NCI-H446 treated with DMSO at 0.1 percent for 48 hours (cell line): ENCODE measurements at places on chromosomes 4 and X.
A peak's percentile ranks its signal among the peaks of the same experiment; 100 is the strongest.

- DNase-seq = no peak
Observed at GRCh38 chr4:2817137-2817536, 24.3 kb downstream of the SH3BP2 start.

DNA sequence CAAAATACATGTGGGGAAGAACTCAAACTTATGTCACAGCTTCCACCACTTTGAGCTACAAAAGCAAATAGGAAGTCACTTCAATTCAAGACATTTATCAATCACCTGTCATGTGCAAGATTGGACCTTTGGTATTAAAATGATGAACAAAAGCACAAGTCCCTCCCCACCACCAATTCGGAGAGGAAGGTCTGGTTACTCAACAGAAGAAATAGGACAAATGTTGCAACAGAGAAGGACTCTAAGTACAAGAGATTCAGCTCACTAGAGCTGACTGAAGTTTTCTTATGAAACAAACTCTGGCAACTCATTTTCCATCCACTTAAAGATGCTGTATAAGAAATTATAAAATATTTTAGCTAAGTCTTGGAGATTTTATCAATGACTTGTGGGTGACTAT lies 16.0 kb upstream of the MMRN1 start:
- DNase-seq = no peak

DNA sequence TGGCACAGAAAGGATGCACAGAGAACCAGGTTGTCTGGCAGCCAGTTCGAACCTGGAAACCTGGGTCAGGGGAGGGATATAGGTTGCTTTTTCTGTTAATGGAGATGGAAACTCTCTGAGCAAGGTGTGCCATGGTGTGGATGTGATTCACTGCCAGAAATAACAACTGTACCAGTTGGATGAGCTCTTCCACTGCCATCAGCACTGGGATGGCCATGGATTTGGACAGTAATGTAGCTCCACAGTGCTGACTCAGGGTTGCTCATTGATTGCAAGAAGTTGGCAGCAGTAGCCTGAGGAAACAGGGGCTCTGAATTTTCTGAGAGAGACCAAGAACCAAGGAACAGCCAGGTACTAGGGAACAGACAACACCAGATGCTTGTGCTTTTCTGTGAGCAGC lies 33.8 kb downstream of the PNMA5 start:
- no peak for DNase-seq

- no peak for DNase-seq
Observed at GRCh38 chr4:26132858-26133257, 188.0 kb upstream of the RBPJ start.

- DNase-seq = no peak
Observed at GRCh38 chr4:10089346-10089745, 27.3 kb downstream of the WDR1 start.

DNA sequence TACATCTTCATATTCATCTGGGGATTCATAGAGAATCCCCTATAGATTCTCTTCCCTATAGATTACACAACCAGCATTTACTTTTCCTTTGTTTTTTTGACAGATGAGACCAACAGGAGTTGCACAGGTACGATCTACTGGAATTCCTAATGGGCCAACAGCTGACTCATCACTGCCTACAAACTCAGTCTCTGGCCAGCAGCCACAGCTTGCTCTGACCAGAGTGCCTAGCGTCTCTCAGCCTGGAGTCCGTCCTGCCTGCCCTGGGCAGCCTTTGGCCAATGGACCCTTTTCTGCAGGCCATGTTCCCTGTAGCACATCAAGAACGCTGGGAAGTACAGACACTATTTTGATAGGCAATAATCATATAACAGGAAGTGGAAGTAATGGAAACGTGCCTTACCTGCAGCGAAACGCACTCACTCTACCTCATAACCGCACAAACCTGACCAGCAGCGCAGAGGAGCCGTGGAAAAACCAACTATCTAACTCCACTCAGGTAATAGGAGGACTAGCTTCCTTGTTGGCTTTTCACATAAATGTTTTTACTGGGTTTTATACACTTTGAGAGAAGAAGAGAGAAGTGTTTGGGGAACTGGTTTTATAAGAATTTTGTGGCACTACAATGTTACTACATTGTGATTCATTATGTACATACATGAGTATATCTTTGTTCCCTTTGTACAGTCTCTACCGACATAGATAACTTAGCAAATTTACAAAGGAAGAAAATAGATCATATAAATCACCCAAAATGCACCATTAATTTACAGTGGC lies 137.2 kb downstream of the DIPK2B start:
- no peak for DNase-seq

DNA sequence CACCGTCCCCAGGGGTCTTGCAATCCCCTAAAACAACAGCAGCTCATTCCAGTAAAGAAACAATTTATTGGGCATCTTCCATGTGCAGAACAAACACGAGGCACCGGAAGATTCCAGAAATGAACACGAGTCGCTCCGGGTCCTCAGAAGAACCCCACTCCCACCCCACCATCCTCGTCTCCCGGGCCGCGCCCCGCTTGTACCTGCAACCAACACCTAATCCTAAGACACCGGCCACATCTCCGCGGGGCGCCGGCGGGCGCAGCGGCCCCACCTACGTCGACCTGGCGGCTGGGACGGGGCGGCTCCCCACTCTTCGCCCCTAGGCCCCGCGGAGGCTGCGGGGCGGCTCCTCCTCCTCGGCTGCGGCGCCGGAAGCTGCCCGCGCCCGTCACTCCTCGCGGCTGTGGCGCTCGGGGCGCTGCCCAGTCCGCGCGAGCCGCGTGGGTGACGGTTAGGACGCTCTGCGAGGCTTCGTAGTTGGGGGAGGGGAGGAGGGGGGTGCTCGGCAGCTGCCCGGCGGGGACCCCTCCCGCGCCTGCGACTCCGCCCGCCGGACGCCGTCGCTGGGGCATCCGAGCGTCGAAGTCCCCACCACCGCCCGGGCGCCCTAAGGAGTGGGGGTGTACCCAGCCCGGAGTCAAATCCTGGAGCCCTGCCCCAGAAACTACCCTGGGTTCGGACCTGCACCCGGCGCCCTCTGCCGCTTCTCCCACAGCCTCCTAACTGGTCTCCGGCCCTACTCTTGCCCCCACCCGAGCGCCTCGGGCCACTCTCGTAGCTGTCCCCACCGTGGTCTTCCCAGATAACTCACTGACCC lies at the start of gene CCDC158:
Gene CCDC158, minus strand, starts transcription at position 380 of the 820 bp plus-strand sequence. CDS start 17,934 bp downstream, outside the sequence.
- no peak for DNase-seq

DNA sequence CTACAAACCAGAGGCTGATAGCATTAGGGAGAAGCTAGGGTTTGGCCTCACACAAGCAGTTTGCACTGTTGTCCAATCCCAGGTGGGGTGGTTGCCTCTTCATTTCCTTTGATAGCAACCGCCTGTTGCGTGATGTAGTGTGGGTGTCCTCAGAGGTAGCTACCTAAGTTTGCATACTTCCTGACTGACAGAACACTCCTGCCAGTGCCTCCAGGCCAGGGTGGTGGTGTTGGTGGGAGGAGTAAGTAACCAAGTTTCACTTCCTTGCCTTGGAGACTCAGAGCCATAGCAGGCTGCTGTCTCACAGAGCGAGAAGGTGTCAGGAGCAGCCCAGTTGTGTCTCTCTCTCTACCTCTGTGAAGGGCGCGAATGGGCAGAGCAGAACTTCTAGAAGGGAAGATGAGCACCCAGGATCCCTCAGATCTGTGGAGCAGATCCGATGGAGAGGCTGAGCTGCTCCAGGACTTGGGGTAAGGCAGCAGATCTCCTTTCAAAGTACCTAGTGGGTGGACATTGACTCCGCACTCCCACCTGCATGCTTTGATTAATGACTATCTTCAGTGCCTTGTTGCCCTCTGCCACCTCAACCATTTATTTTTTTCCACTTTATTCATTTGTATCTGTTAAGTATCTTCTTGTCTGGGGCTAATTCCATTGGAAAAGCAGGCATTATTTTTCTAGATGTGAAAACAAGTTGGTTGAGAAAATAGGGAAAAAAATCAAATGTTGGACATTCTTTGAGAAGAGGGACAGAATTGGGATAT lies at the start of gene DAPP1:
Gene DAPP1, plus strand, starts transcription at position 283 of the 764 bp plus-strand sequence. Its CDS starts 87 bp downstream, at position 370.
- DNase-seq = no peak

DNA sequence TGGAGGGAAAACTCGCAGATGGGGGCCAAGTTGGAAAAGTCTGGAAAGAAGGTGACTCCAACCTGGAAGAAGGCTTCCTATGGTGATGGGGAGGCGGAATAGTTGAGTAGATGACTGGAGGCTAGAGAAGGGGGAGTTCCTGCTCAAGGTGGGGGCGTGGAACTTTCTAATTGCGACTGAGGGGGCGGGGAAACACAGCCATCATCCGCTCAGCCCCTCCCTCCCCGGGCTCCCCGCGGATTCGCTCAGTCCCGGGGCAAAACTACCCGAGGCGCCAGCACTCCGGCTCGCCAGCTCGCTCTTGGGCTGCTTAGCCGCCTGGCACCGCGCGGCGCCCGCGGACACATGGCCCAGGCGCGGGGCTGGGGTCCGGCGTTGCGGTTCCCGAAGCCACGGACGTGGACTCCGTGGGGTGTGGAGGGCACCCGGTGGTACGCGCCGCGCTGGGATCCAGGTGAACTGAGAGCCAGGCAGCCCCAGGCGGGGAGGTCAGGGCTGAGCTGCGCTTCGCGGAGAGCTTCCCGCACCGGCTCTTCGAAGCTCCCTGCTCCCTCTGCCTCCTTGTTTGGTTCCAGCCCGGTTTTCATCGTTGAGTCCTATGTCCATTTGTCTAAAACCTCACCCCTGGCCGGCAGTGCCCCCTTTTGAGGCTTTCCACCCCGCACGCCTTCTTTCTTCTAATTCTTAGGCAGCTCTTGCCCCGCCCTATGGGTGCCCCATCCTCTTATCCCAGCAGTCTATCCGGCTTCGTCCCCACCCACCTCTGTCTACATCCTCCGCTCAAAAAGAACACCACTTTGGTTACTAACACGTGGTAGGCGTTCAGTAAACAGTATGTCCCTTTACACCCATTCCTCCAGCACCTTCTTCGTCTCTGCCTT lies 38.9 kb downstream of the STARD8 start:
- no peak for DNase-seq

GRCh38 chrX:136259543-136259942 lies 8.3 kb upstream of the MAP7D3 start:
- no peak for DNase-seq

- DNase-seq = peak; percentile 32
Observed at GRCh38 chr4:85084371-85085094, 118.0 kb upstream of the WDFY3 start.

- DNase-seq = no peak
Observed at GRCh38 chr4:148025981-148026380, 294.1 kb downstream of the ARHGAP10 start.

DNA sequence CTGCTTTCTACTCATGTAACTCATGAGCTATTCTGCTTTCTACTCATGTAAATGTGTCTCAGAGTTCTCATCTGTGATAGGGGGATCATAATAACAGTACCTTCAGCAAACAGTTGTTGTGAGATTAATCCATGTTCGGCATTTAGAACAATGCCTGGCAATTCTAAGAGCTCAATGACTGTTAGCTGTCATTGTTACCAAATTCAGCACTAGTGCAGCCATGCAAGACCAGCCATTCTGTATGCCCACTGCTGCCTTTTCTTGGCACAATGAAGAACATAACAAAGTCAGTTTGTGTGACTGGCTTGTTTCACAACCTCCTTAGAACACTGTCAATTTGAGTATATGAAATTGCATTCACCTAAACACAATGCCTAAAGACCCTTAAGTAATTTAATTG lies 163.2 kb downstream of the ANK2 start:
- DNase-seq = no peak

GRCh38 chrX:270848-271367 lies 10.3 kb upstream of the PLCXD1 start:
- DNase-seq = no peak

- DNase-seq = no peak
Observed at GRCh38 chr4:147790412-147790811, 58.5 kb downstream of the ARHGAP10 start.
